ENCODE measurements at places on chromosomes 6 and 20.

DNA sequence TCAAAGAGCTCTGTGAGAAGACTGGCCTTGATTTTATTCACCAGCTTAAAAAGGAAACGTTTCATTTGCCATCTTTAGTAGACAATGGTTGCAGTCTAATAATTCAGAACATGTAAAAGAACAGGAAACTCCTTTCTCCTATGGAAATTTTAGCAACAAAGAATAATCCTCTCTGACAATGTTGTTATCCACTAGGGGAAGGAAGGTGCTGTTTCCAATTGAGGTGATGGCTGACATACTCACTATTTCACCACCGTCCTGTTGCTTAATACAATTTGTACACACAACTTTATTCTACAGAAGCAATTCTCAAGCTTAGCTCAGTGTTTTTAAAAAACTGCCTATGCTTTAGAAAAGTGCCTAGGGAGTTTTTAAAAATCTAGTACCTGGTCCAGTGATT lies 192.7 kb downstream of the ARHGAP18 start:
- DNase-seq = no peak

GRCh38 chr20:47792021-47792618 lies 6.8 kb upstream of the SULF2 start:
- DNase-seq = no peak

DNA sequence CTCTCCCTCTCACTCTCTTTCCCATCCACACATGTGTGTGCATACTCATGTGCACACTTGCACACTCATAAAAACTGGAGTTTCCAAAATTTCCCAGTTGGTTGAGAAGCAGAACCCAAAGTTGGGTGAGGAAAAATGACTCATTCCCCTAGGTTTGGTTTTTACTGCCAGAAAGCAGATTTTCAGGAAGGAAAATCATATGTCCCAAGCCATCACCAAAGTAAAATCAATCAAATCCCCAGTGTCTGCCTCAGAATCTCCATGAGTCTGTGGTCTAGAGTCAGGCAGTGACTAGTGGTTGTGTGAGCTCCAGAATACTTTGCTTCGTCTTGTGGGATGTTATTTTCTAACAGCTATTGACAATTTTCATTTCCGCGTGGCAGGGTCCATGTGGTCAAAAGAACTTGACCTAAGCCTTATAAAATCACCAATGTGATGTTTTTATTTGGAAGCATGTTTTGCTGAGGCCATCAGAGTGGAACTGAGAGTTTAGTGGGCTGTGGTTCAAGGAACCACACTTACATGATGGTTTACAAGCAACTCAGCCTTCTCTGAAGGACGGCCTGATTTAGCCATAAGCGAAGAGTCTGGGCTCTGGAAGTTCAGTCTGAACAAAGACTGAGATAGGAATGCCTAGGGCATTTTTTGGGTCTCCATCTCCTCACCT lies 81.9 kb upstream of the CCN6 start:
- DNase-seq = no peak

- DNase-seq = no peak
These were observed 423.5 kb downstream of the COL12A1 start for GRCh38 chr6:74782346-74782745.

- DNase-seq = no peak
These were observed 339.7 kb downstream of the TAF4 start for GRCh38 chr20:61725966-61726365.

DNA sequence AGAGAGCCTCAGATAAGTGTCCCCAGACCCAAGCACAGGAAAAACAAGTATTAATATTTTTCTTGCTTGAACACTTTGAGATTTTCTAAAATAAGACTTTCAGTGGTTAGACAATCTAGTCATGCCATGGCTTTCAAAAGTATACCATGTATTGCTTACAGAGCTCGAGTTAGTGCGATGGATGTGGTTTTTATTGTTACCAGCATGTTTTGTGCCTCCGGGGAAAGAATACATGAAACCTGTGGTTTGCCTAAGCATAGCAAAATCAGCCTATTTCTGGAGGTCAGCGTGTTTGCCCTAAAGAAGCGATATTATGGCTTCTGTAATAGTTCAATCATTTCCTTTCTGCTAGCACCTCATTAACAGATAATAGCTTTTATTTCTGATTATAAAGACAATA lies 21.6 kb downstream of the RIN2 start:
- no peak for DNase-seq

DNA sequence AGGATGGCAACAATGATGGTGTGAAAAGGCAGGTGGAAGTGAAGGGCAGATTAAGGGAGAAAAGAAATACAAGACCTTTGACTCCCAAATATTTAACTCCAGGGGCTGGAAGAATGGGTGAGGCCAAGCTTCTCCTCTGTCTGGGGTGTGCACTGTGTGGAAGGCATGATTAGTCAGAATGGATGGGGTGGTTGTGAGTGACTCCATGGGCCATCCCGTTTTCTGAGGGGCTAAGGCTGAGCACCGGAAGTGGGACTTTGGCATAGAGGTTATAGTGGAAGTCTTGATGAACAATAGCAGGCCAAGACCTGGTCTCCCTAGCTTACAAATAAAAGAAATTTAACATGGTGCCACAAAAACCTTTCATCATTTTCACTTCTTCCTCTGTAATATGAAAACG lies 12.1 kb downstream of the E2F3 start:
- DNase-seq = no peak

DNA sequence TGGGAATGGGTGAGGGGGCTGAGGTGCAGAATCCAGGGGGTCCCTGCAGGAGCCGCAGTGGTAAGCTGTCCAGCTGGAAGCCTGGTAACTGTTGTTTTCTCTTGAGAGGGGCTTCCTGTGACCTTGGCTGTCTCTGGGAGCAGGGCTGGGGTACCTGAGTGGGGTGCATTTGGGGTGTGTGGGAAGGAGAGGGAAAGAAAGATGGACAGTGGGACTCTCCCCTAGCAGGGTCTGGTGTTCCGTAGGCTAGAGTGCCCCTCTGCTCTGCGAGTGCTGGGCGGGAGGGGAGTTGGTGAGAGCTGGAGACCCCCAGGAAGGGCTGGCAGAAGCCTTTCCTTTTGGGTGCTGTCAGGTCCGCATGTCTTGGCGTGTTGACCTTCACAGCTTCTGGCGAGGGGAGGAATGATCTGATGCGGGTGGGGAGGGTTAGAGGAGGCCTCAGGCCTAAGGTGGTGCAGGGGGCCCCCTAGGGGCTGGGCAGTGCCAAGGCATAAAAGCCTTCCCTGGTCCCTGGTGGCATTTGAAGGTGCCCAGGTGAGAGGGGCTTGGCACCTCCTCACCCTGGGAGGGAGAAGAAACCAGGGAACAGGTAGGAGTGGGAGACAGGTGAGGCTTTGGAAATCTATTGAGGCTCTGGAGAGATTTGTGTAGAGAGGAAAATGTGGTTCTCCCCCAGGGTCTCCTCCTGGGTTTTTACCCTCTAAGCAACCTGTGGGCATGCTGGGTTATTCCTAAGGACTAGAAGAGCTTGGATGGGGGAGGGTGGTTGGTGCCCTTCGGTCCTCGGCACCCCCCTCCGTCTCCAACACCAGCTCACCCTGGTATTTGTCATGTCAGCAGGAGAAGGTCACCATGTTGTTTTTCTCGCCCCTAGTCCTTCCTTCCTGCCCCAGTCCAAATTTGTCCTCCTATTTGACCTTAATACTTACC lies 3.3 kb downstream of the VEGFA start:
- DNase-seq = peak; percentile 68

GRCh38 chr6:111171577-111172400 lies 84.5 kb downstream of the SLC16A10 start:
- DNase-seq = no peak

GRCh38 chr20:20702330-20703245 lies 9.9 kb downstream of the RALGAPA2 start:
- no peak for DNase-seq

DNA sequence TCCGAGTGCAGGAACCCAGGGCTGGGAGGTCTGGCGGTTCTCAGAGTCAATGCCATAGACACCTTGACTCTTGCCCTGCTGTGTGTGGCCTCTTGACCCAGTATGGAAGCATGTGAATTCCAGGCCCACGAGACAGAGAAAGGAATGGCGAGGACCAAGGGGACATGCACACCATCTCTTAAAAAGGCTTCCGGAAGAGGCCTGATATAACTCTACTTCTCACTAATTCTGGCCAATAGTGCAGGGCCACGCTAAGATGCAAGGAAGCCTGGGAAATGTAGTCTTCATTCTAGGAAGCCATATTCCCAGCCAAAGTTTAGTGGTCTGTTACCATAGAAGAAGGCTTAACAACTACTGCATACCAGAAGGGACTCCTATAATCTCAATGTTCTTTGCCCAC lies 177.0 kb upstream of the KCNG1 start:
- no peak for DNase-seq

GRCh38 chr20:17873410-17874270 lies 95.0 kb downstream of the SNX5 start:
- peak; percentile 64 for DNase-seq

DNA sequence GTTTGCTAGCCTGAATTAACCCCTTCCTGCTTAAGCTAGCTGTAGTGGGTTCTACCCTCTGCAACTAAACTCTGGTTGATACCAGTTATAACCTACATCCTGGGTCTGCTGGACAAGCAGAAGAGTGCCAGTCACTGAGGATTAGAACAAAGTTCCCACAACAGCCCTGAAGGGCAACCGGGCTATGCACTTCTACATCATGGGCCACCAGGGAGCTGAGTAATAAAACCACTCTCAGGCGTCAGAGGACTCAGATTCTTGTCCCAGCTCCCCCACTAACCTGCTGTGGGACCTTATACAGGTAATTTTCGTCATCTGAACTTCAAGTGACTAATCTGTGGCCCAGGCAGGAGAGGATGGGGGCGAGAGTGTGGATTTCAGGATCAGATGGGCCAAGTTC lies 56.8 kb downstream of the EYA2 start:
- DNase-seq = no peak

GRCh38 chr6:4666886-4667513 lies 109.2 kb upstream of the CDYL start:
- no peak for DNase-seq
